ENCODE measurements at places on chromosomes 16 and 17.

GRCh38 chr16:50838165-50838564 lies 96.3 kb downstream of the CYLD start:
- no peak for DNase-seq

DNA sequence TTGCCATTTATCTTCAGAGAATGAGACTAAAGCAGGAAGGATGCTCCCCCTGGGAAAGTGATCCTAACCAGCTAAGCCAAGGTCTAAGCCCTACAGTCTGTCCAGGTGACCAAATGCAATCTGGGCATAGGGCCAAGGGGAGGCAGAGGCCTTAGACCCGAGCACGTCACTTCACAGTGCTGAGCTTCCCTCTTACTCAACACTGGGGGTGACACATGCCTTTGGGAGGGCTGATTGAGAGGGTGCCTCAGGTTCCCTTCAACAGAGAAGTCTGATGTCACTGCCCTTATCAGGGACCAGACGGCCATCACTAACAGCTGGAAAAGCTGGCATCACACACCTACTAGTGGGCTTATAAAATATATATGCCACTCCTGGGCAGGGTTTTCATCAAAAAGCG lies 4.0 kb downstream of the CIAO2B start:
- DNase-seq = no peak

DNA sequence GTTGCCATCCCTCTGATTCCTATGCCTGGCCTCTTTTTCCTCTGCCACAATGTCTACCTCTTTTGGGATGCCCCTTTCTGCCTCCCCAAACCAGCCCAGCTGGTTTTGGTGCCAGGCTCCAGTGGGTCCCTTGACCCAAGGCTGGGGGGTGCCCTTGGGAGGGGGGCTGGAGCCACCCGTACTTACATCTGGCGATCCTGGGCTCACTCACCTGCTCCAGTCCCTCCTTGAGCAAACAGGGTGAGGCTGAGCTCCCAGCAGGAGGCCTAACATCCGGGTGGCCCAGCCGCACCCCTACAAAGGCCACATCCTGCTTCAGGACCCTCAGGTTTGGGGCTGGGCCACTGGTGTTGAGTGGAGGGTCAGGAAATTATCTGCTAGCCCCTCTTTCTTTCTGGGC lies 1.2 kb downstream of the ERN2 start:
- DNase-seq = no peak

- no peak for DNase-seq
Measured at GRCh38 chr17:50920041-50920410, 53.9 kb upstream of the TOB1 start.
